CD4-positive, alpha-beta memory T cell (primary cell): ENCODE measurements at places on chromosomes 7 and 10. TPM values are rescaled to one million over a fixed set of nuclear protein-coding genes. Genes with fewer than 3 reads are reported as not detected.

The CALY gene
- total RNA-seq = 7.2 TPM

- H3K4me1 ChIP-seq = peaks cover 3% of the 10 kb centered on the region
- H3K27me3 ChIP-seq = no peaks in the 10 kb centered on the region
- no peaks in the 10 kb centered on the region for H3K36me3 ChIP-seq
- no peak overlapping the region for H3K27ac ChIP-seq
Observed at GRCh38 chr7:2968176-2968575, 75.5 kb downstream of the CARD11 start.

DNA sequence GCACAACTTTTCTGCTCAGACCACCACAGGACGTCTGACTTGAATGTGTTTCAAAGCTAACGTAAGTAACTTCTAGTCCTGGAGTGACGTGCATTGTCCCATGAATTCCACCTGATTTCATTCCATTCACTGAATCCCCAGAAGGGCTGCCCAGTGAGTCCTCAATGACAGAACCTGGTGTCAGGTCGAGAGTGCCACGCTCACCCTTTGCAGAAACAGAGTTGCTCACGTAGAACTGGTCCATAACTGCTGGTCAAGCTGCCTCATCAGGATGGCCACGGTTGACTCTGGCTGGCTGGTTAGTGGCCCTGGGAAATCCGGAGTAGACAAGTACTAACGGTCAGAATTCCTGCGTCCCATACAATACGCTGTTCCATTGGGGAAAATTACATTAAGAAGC, 50.6 kb upstream of the UBE3C start:
- no peaks in the 10 kb centered on the region for H3K36me3 ChIP-seq
- no peak overlapping the region for H3K4me3 ChIP-seq
- H3K4me1 ChIP-seq = no peaks in the 10 kb centered on the region
- DNase-seq = no peak
- H3K27me3 ChIP-seq = no peaks in the 10 kb centered on the region
- no peak overlapping the region for H3K27ac ChIP-seq

- H3K4me3 ChIP-seq = no peak overlapping the region
- H3K27me3 ChIP-seq = no peaks in the 10 kb centered on the region
Observed at GRCh38 chr10:45438466-45439090, 64.6 kb downstream of the ALOX5 start.

The NFE2L3 gene
- total RNA-seq = 7.9 TPM

The XRCC2 gene
- 0.75 TPM for total RNA-seq

GRCh38 chr7:140249036-140249806, 72.4 kb upstream of the KDM7A start:
- H3K27me3 ChIP-seq = no peaks in the 10 kb centered on the region
- peaks cover 23% of the 10 kb centered on the region for H3K4me1 ChIP-seq
- DNase-seq = no peak
- H3K36me3 ChIP-seq = no peaks in the 10 kb centered on the region
- H3K4me3 ChIP-seq = no peak overlapping the region
- H3K27ac ChIP-seq = no peak overlapping the region

The ZPBP gene
- not detected for total RNA-seq

The CRYGN gene
- total RNA-seq = not detected
